ENCODE measurements at places on chromosomes 16 and 17.

DNA sequence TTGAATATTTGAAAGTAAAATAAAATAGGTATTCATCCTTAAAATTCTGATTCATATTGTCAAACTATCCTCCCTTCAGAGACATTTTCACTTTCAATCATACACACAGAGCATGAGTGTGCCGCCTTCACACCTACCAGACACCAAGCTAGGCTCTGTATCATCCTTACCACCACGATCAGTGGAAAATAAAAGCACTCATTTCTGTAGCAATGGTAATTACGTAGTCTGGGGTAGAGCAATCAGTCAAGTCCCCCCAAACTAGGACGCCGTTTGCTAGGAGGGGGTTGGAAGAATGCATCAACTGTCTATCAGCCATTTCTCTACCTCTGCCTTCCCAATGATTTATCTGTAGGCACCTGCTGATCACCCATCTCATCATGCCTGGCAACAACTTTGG lies 84.6 kb upstream of the GRIN2A start:
- DNase-seq = no peak

DNA sequence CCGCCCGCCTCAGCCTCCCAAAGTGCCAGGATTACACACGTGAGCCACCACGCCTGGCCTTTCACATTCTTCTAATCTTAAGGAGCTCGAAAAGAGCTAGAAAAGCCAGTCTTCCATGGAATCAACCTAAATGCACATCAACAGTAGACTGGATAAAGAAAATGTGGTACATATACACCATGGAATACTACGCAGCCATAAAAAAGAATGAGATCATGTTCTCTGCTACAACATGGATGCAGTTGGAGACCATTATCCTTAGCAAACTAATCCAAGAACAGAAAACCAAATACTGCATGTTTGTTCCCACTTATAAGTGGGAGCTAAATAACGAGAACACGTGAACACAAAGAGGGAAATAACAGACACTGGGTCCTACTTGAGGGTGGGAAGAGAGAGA lies 3.1 kb downstream of the CTC1 start:
- DNase-seq = no peak

GRCh38 chr16:23567602-23568001 lies 10.1 kb downstream of the UBFD1 start:
- DNase-seq = no peak

- no peak for DNase-seq
Measured at GRCh38 chr16:15567823-15568222, 75.1 kb downstream of the MARF1 start.

- DNase-seq = no peak
Measured at GRCh38 chr17:4951486-4951885, 567 bp downstream of the ENO3 start.

DNA sequence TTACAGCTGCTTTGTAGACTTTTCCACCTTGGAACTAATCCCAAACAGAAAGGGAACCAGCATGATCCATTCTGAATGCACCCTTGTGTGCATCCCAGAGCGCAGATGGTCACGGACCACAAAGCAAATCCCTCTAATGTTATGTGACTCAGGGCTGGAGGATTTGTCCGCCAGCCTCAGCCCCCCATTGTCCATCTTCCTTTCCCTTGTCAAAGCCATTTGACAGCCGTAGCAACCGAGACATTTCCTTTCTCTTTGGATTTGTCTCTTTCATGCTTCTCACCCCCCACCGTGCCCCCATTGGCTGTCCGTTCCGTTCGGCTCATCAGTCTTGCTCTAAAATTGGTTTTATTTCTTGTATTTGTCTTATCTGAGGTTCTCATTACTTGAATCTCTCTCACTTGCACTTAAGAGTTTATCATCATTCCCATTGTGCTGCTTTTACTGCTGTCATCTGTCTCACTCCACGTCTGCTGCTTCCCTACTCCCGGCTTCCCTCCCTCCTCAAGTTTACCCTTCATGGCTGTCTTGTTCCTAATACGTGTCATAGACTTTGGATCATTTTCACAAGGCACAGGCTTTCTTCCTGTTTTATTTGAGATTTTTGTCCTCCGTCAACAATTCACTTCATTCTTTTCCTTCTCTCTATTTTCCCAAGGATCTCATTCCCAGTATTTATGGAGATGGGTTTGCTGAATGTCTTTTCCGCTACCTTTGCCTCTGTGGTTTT lies 163.4 kb upstream of the ERCC4 start:
- no peak for DNase-seq

All from cerebellar nuclear complex (tissue), 1 donor.